Activated naive CD8-positive, alpha-beta T cell treated with anti-CD3 and anti-CD28 coated beads, Interleukin-2, amount 50 U/mL, for 16 hours (primary cell): ENCODE measurements at places on chromosomes 7 and 10.

DNA sequence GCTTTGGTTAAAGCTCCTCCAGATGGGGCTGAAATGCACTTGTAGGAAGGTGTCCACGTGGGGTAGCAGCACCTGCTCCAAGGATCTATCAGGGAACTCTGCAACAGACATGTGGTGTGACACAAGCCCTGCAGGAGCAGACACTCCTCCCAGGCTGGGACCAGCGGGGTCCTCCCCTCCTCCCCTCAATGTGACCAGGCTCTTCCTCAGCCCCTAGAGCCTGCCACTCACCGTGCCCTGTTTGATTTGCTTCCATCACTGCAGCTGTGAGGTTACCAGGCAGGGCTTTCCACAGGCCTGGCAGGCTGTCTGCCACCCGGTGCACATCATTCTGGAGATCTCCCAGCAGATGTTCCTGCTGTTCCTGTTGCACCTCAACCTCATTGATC lies 13.4 kb downstream of the MMRN2 start:
- DNase-seq = no peak

DNA sequence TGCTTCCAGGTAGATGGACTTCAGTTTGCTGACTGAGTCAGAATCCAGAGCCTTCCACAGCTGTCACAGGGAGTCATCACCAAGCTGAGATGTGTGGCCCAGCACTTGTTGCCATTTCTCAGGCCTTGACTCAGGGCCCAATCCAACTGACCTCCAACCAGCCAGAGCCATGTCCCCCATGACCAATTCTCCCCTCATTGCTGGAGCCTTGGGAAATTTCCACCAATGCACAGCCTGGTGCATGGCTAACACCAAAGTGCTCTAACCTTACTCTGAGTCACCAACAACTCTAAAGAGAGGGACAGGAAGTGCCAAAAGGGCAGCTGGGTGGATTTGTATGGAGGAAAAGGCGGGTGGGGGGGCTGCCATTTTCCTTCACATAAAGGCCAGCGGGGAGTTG lies 13.4 kb upstream of the GLI3 start:
- no peak for DNase-seq

DNA sequence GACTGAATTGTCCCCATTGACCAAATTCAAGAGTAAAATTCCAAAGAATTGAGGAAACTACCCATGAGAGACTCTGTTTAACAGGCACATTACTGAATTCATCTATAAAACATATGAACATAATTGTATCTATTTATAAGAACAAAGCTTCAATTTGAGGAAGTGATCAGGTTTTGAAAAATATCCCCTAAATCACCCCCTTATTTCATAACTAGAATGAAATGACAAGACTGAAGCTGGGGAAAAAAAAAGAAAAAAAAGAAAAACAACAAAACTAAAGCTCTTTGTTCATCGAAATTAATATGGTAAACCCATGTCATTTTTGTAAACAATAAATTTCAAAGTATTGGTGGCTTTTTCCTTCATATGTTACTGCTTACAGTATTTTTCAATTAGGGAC lies 184.9 kb upstream of the SEMA3A start:
- DNase-seq = no peak

DNA sequence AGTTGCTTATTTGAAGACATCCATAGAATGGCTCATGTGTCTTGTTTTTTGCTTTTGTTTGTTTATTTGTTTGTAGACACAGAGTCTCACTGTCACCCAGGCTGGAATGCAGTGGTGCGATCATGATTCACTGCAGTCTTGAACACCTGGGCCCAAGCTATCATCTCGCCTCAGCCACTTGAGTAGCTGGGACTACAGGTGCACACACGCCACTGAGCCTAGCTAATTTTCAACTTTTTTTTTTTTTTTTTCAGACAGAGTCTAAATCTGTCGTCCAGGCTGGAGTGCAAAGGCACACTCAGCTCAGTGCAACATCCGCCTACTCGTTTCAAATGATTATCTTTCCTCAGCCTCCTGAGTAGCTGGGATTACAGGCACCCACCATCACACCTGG lies 83.3 kb upstream of the KLF6 start:
- no peak for DNase-seq

- DNase-seq = no peak
Measured at GRCh38 chr7:155583636-155584035, 37.3 kb upstream of the CNPY1 start.

GRCh38 chr10:72001033-72001395 lies 36.8 kb downstream of the CHST3 start:
- DNase-seq = no peak

GRCh38 chr10:33390046-33390445 lies 55.6 kb upstream of the NRP1 start:
- no peak for DNase-seq
